ENCODE measurements at places on chromosomes 5 and 9.

GRCh38 chr9:4970970-4971641, 14.0 kb upstream of the JAK2 start:
- no peak for DNase-seq

DNA sequence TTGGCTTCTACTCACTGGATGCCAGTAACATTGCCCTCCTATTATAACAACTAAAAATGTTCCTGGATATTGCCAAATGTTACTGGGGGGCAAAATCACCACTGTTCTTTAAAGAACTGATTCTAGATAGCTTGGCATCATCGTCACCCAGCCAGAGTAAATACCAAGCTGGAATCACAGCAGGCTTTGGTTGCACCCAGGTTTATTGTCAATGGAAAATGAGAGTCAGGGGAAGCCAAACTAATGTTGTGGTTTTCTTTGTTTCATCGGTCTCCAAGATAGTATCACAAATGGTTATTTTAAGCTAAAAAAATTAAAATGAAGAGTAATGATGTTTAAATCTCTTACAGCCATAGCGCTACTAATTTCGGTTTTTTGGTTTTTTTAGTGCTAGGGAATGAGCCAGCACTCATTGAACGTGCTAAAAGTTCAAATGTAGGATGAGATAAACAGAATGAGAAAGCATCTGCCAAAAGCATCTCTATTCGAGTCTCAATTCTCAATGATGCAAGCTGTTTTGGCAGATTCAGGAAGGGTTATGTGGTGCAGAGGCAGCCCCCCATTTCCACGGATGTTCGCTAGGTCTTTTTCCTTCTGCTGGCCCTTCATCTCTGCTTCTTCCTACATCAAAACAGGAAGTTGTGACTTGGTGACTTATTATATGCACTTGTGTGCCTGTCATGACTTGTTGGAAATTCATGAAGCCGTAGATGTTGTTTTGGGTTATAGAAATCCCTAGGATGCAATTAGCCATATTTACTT, 558.0 kb downstream of the EBF1 start:
- no peak for DNase-seq

GRCh38 chr9:82302968-82303655, 314.5 kb downstream of the SPATA31D1 start:
- no peak for DNase-seq

DNA sequence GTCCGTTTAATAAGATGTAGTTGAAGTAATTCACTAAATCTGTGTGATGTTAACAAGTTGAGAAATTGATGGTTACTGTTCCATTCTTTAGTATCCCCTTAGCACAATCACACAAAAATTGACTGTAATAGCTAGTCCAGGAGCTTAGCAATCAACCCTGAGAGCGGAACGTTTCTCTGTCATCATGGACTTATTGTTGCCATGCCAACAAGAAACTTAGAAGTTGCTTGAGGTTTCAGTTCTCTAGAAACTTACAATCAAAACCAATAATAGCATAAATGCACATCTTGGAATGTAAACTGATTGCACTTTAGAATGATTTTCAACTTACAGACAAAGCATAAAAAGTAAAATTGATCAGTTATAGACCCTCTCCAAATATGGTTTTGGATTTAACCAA, 125.4 kb upstream of the ANKH start:
- no peak for DNase-seq

DNA sequence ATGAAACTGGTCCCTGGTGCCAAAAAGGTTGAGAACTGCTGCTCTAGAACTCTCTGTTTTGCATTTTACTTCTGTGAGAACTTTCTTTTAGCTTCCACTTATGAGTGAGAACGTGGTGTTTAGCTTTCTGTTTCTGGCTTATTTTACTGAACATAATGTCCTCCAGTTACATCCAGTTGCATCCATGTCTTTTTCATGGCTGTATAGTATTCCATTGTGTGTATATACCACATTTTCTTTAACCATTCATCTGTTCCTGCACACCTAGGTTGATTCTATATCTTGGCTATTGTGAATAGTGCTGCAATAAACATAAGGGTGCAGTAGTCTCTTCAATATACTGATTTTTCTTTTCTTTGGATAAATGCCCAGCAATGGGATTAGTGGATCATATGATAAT, 165.7 kb downstream of the NPR3 start:
- DNase-seq, result no peak

DNA sequence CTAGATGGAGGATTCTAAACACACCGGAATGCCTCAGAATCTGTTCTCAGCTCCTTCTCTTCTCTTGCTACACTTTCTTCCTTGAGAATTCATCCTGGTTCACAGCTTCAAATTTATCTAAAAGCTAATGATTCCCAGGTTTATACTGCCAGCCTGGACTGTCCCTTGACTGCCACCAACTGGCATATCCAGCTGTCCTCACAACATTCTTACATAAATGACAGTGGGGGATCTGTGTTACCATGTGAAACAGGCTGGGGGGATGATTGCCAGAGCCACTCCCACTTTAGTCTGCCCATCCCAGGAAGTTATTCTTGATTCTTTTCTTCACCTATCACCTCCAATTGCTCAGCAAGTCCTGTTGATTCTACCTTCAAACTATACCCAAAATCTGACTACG, 27.2 kb upstream of the ZFR start:
- DNase-seq, result no peak

DNA sequence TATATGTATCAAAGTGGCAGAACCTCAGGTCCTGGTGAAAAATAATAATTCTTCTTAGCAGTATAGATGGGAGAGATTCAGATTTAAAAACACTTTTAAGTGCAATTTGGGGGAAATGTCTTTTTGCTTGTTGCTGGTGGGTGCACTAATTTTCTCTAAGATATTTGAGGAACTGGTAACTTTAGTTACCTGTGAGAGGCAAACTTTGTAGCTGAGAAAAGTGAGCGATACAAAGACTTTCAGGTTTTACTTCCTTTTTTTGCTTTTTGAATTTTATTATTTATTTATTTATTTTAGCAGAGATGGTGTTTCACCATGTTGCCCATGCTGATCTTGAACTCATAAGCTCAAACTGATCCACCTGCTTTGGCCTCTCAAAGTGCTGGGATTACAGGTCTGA, 303.1 kb upstream of the PTGER4 start:
- DNase-seq, result no peak

- DNase-seq, result no peak
These were observed 188.4 kb downstream of the IRX2 start for GRCh38 chr5:2563046-2563445.

DNA sequence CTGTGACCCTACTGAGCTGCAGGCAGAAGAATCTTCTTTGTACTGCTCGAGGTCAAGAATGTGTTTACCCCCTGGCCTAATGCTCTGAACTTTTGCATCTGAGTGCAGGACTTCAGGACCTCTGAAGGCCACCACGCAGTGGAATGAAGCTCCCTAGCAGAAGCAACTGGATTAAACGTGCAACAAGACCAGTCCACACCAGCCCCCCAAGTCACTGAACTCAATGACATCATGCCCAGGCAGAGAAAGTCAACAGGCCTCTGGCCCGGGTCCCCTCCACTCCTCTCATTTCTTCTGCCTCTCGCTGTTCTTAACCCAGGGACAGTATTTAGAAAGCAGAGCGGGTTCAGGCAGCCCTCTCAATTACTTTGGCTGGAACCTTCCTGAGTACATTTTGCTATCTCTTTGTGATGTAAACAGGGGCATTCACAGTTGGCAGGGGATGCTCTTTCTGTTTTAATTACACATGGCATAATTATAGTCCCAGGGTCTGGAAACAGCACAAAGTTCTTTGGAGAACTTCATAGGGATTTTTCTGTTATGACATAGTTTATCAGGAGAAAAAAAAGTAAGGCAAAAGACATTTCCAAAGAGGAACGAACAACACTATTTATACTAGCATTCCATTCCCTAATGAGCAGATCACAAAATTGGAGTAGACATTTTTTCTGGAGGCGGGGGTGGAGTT, 108.2 kb upstream of the SPATA31D4 start:
- DNase-seq, result no peak

DNA sequence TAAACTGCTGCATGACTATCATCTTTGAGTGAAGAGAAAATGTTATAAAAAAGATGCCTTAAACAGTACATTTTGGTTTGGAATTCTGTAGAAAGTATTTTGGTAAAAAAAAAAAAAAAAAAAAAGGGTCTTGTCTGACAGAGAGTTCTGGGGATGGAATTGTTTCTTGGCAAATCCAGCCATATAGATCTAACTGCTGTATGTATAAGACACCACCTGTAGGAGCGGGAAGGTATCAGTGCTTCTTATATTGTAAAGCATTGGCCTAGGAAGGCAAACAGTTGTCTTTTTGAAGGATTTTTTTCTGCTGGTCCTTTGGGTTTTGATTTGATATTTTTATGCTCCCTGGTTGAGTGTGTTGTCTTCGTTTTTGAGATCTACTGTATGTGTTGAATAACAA, 2.8 kb downstream of the PURA start:
- DNase-seq, result no peak

- no peak for DNase-seq
These were observed 1867.9 kb upstream of the NUDT12 start for GRCh38 chr5:105430516-105430915.

DNA sequence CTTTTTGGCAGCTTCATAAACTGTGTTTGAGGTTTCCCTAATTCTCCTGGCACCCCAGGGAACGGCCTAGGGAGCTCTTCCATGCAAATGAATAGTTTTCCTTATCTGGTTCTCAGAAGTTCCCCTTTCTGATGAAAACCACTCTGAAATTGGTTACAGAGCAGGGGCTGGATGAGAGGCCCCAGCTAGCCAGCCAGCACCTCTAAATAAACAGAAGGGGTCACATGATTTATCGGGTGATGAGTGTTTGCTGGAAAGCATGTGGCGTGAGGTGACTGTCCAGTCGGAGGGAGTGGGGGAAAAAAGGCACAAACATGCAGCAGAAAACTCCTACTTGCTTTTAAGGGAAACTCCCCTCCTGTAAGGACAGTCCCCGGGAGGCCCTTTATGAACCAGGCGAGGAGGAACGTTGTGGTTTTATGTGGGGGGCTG, 261.2 kb upstream of the ANKRD55 start:
- no peak for DNase-seq

DNA sequence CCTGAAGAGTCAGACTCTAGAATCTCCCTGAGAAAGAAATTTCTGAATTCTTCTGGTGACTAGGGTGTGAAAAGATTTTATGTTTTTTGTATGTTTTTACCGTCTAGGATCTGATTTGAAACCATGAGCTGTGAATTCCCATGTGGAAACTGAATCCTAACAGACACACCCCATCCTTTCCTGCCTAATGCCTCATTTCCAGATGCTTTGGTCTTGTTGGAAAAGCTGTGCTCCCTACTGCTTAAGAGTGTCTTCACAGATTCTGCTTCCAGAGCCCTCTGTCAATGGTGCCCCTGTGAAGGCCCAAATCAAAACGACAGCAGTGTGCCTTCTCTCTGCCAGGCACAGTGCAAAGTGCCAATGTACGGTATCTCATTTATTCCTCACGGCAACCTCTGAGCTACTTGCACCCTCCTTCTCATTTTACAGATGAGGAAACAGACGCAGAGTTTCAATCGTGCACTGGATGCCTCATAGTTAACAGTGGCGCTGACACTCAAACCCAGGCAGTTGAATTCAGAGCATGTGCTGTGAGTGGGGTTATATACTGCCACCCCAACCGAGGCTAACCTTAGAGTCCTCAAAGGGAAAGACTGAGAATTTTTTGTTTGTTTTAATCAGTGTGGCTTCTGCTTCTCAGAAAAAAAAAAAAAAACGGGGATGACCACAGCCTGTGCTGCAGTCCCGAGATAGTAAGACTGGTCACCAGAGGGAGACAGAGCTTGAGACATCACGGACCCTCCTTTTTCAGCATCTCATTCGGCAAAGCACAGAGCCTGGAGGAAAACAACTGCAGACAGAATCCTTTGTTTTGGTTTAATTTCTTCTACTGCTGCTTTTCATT, 188.4 kb downstream of the SNCAIP start:
- no peak for DNase-seq

DNA sequence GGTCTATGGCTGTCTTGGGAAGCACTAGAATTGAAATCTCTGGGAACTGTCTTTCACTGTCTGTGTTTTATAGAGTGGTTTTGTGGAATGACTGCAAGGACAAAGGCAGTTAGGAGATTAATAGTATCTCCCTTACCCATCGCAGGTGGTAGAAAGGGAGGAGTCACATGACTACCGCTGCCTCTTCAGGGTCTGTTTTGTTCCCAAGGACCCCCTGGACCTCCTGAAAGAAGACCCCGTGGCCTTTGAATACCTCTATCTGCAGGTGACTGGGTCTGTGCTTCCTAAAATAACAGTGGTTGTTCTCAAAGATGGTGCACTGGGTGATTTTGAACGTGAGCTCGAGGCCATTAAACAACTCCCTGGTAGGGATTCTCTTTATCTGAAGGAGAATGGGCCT, 22.8 kb upstream of the TRMT10B start:
- no peak for DNase-seq

GRCh38 chr5:14582797-14583137, 1.2 kb downstream of the OTULINL start:
- no peak for DNase-seq

- DNase-seq, result peak; percentile 61
These were observed 519 bp downstream of the EXOC3 start for GRCh38 chr5:443239-444151.

GRCh38 chr5:5141625-5142525, 1.7 kb downstream of the ADAMTS16 start:
- DNase-seq, result peak; percentile 25

DNA sequence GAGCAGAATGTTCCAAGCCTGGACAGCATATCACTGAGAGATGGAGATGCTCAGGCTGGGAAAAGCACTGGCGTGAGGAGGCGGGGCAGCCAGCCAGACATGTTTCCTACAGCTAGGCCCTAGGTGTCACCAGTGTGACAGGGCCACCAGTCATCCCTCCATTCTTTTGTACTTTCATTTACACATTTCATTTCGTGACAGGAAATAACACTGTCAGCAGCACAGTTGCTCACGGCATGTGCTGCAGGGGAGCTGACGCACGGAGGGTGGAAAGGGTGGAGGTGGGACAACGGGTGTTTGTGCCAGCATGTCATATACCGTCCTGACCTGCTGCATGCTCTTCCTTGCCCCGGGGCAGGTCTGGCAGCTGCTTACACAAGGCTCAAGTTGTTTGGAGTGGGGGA, 14.8 kb upstream of the CEMIP2 start:
- DNase-seq, result peak; percentile 34

DNA sequence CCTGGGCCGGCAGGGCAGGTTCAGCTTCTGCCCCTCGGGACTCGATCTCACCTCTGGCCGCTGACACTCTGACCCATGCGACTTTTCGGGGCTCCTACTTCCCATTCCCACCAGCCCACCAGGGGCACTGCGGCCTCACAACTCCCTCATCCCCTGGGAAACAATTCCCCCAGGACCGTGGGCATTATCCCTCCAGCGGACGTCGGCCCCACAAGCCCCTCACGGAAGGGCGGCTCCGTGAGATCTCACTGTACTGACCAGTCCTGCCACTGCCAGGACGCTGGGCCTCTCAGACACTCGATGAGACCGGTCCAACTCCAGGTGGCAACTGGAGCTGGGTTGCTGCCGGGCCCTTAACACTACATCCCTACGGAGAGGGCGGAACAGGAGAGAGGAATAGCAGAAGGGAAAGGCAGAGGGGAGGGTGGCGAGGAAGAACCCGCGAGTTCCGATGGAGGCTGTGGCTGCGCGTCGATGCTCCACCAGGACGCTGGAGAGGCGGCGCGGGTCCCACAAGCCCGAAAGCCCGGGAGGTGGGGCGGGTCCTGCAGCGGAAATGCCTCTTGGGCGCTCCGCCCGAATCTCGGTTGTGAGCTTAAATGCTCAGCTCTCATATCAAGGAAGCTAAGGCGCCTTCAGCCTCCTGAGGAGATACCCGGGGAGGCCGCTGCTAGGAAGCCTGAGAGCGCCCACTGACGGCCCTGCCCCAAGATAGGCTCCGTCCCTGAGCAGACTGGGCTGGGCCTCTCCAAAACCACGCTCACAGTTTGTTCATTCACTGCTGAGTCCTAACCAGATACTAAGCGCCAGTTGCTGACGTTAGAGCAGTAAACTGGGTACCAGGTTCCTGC, 36.3 kb downstream of the VCP start:
- no peak for DNase-seq

Data from NCI-H510A (cell line).